ENCODE measurements at places on chromosomes 16 and 17. TPM values are rescaled to one million over a fixed set of nuclear protein-coding genes. Genes with fewer than 3 reads are reported as not detected.

DNA sequence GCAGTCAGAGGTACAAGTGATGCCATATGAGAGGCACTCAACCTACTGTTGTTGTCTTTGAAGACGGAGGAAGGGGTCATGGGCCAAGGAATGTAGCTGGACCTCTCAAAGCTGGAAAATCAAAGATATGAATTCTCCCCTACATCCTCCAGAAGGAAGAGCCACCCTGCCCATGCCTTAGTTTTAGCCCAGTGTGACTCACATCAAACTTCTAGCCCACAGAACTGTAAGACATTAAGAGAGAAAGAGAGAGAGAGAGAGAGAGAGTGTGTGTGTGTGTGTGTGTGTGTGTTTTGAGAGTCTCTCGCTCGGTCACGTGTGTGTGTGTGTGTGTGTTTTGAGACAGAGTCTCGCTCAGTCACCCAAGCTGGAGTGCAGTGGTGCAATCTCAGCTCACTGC, 87.1 kb downstream of the STX8 start:
- H3K27me3 ChIP-seq: no peaks in the 10 kb centered on the region
- no peak overlapping the region for H3K4me3 ChIP-seq
- H3K27ac ChIP-seq: no peak overlapping the region

DNA sequence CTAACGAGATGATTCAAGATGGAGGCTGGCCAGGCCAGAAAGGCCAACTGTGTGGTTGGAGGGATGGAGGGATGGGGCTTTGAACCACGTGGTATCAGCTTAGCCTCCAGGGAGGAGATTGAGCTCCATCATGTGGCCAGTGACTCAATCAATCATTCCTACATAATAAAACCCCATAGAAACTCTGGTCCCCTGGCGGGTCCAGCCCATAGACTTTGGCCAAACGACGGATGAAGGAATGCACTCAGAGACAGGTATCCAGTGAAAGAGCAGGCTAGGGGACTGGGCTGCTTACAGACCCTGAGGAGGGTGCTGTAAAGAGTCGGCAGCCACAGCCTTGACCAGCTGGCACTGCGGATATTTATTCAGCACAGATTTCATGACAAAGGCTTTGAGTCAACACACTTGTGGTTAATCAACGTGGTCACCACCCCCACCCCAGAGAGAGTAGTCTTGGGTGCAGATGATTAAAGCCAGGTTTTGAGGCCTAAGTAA, 308.7 kb upstream of the TNRC6C start:
- no peak for DNase-seq
- H3K4me3 ChIP-seq: no peak overlapping the region
- H3K36me3 ChIP-seq: no peaks in the 10 kb centered on the region
- H3K27ac ChIP-seq: no peak overlapping the region
- peaks cover 7% of the 10 kb centered on the region for H3K27me3 ChIP-seq
- H3K4me1 ChIP-seq: peaks cover 28% of the 10 kb centered on the region

GRCh38 chr17:14553847-14554246, 253.0 kb downstream of the HS3ST3B1 start:
- H3K4me3 ChIP-seq: no peak overlapping the region
- no peaks in the 10 kb centered on the region for H3K27me3 ChIP-seq
- no peak for DNase-seq
- H3K36me3 ChIP-seq: no peaks in the 10 kb centered on the region
- no peak overlapping the region for H3K27ac ChIP-seq

GRCh38 chr17:73419881-73420280, 108.1 kb upstream of the CDC42EP4 start:
- H3K36me3 ChIP-seq: peaks cover 1% of the 10 kb centered on the region
- no peaks in the 10 kb centered on the region for H3K27me3 ChIP-seq
- DNase-seq: no peak
- H3K4me3 ChIP-seq: no peak overlapping the region
- no peak overlapping the region for H3K27ac ChIP-seq

GRCh38 chr17:559551-560431, 154.8 kb downstream of the VPS53 start:
- peaks cover 42% of the 10 kb centered on the region for H3K36me3 ChIP-seq
- H3K27ac ChIP-seq: peak overlapping the region; percentile 66
- H3K4me3 ChIP-seq: no peak overlapping the region
- no peaks in the 10 kb centered on the region for H3K27me3 ChIP-seq
- H3K4me1 ChIP-seq: peaks cover 20% of the 10 kb centered on the region

- H3K36me3 ChIP-seq: no peaks in the 10 kb centered on the region
- no peak overlapping the region for H3K27ac ChIP-seq
- no peaks in the 10 kb centered on the region for H3K4me1 ChIP-seq
- H3K4me3 ChIP-seq: no peak overlapping the region
Measured at GRCh38 chr17:51951741-51952140, 206.8 kb downstream of the CA10 start.

DNA sequence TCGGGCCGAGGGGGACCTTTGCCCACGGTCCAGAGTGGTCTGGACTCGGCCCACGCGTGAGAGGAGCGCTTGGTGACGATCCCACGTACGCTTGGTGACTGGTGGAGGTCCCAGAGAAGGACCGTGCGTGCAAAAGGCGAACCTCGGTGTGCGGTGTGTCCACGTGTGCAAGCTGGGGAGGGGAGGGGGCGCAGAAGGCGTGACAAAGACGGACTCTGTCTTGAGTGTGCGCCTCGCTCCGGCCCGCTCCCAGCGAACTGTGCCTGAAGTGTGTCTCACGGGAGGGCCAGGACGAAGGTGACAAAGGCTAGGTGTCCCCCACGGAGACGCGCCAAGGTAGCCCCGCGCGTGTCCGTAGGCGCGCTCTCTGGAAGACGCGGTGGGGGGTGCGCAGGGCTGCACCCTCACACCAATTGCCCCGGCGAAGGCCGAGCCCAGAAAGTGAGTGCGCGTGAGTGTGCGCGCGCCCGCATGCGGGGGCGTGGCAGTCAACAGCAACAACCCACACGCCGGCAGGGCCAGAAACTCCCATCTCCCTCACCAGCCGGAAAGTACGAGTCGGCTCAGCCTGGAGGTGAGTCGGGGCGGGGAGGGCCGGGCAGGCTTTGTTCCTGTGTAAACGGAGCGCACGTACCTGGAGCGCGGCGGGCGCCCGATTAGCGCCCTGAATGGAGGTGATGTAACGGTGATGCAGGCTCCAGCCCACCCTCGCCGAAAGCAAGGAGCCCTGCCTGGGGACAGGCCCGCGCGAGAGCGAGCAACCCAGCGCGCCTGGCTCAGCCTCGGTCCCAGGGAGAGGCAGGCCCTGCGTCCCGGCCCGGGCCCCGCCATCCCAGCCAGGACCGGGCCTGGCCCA, at the start of gene GPRC5C:
TSS of gene GPRC5C (plus strand) at position 521 of the 856 bp plus-strand sequence. CDS start 7,689 bp downstream, outside the sequence.
- peak within 1 kb of the TSS; percentile 45 for H3K27ac ChIP-seq
- peak within 1 kb of the TSS; percentile 74 for H3K4me3 ChIP-seq
- no peaks in the 10 kb centered on the region for H3K36me3 ChIP-seq
- H3K27me3 ChIP-seq: peaks cover 68% of the 10 kb centered on the region

- no peaks in the 10 kb centered on the region for H3K27me3 ChIP-seq
- peaks cover 28% of the 10 kb centered on the region for H3K36me3 ChIP-seq
- peak overlapping the region; percentile 75 for H3K4me3 ChIP-seq
- H3K4me1 ChIP-seq: peaks cover 39% of the 10 kb centered on the region
- H3K27ac ChIP-seq: peak overlapping the region; percentile 90
Measured at GRCh38 chr17:77182205-77183172, 41.7 kb downstream of the SEC14L1 start.

Gene SEPHS2
- 79.7 TPM for total RNA-seq

Gene SLC12A3
- total RNA-seq: not detected

Data from activated CD4-positive, alpha-beta T cell treated with anti-CD3 and anti-CD28 coated beads, Interleukin-2, amount 10 ng/mL, durations not matched to agents 24 days and 14 days (primary cell).